ENCODE measurements at places on chromosomes 12 and 14.

GRCh38 chr14:73467377-73467776 is 9.0 kb upstream of the NUMB start:
- no peak for DNase-seq

GRCh38 chr12:66603981-66604479 is 74.8 kb downstream of the GRIP1 start:
- no peak for DNase-seq

GRCh38 chr12:45727301-45727979 is 2.1 kb upstream of the ARID2 start:
- DNase-seq = peak; percentile 96

GRCh38 chr12:54251667-54252284 is 28.1 kb downstream of the CBX5 start:
- DNase-seq = peak; percentile 52

DNA sequence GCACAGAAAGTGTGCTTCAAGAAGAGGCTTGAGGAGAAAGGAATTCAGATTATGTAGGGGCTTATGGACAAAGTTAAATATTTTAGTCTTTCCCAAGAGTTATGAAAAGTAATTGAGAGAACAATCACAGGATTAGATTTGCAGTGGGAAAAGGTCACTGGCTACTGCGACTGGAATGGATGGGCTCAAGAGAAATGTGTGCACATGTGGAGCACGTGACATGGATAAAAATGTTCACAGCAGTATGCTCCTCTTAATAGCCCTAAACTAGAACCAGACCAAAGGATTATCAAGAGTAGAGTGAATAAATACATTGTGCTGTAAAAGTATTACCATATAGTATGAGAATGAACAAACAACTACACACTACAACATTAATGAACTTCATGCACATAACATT is 78.1 kb downstream of the ABCD2 start:
- no peak for DNase-seq

GRCh38 chr14:72736308-72736707 is 157.6 kb downstream of the DPF3 start:
- DNase-seq = no peak

DNA sequence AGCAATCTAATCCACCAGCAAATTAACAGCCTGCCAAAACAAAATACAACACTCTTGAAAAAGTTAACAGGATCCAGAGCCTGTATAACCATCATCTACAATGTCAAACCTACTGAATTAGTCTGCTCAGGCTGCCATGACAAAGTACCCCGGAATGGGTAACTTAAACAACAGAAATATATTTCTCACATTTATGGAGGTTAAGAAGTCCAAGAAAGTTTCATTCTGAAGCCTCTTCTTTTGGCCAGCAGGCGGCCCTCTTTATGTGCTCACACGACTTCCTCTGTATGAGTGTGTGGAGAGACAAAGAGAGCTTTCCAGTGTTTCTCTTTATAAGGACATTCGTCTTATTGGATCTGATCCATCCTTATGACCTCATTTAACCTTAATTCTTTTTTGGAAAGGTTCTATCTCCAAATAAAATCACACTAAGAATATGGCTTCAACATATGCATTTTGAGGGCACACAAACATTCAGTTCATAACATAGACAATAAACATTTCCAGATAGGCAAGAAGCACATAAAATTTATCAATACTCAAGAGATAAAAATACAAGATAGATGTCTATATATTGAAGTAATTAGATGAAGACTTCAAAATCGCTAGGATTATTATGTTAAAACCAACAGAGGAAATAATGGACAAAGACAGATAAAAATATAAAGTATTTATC is 5.9 kb upstream of the RERG start:
- no peak for DNase-seq

DNA sequence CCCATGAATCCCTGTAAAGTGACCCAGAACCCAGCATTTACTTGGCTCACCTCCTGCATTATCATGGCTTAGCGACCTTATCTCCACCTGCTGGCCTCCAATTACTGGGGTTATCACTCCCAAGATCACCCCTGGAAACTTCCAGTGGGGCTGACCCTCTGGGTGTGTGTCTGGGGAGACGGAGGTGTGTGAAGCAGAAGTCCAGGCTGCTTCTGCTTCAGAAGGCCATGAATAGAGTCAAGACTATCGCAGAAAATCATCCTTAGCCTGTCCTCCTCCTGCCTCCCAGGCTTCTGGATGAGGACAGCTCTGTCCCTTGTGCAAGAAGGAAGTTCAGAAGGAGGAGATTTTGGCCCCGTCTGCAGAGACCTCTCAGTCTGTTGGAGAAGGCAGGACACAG is 408 bp upstream of the KRT72 start:
- no peak for DNase-seq

GRCh38 chr12:107779077-107779831 is 4.8 kb downstream of the ASCL4 start:
- peak; percentile 55 for DNase-seq

GRCh38 chr12:42957561-42958290 is 368.2 kb upstream of the PRICKLE1 start:
- DNase-seq = no peak

DNA sequence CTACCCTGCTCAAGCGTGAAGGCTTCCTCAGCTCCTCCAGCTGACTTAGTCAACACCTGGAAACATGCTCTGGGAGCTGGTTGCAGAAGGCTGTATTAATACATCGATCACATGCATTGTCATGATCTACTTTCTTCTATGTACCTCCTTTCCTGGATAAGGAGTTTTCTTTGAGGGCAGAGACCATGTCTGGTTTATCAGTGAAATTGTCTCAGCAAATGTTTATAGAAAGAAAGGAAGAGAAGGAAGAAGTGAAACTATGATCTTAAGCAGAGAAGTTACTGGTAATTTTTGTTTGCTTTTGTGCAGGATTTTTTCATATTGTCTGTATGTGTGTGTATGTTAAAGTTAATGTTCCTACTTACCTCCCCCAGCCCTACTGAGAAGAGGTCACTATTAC is 4.5 kb downstream of the DYRK4 start:
- DNase-seq = no peak

DNA sequence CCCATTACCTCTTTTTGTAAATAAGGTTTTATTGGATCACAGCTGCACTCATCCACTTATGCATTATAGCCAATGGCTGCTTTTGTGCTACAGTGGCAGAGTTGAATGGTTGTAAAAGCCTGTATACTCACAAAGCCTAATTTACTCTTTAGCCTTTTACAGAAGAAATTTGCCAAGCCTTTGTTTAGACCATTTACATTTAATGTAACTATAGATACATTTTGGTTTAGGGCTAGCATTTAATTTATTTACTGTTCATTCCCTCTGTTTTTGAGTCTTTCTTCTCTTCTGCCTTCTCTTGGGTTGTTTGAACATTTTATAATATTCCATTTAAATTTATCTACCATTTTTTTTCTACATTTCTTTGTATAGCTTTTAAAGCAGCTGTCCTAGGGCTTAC is 217.1 kb upstream of the AMIGO2 start:
- DNase-seq = no peak

DNA sequence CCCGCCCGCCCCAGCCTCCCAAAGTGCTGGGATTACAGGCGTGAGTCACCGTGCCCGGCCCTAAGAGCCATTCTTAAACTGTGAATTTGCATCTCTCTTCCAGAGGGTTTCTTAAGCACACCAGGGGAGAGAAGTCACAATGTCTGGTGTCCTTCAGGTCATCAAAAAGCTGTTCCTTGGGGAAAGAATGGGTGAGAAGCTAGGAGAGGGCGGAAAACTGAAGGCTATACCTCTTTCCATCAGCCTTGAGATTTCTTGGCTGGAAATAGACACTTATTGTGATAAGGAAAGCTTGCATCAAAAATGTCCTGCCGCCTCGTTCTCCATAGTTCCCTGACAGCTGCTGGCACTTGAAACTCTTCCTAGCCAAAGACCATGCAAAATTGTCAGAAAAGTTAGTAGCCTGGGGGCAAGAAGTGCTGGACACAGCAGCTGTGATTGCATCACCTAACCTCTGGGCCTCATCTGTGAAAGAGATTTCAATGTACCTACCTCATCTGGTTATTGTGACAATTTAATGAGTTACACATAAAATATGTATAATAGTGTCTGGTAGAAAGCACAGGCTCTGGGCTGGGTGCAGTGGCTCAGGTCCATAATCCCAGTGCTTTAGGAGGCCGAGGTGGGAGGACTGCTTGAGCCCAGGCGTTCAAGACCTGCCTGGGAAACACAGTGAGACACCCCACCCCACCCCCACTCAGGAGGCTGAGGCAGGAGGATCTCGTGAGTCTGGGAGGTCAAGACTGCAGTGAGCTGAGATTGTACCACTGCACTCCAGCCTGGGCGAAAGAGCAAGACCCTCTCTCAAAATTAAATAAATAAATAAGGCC is 9.7 kb upstream of the UBC start:
- DNase-seq = no peak

GRCh38 chr12:100624571-100624970 is 51.1 kb downstream of the GAS2L3 start:
- no peak for DNase-seq

DNA sequence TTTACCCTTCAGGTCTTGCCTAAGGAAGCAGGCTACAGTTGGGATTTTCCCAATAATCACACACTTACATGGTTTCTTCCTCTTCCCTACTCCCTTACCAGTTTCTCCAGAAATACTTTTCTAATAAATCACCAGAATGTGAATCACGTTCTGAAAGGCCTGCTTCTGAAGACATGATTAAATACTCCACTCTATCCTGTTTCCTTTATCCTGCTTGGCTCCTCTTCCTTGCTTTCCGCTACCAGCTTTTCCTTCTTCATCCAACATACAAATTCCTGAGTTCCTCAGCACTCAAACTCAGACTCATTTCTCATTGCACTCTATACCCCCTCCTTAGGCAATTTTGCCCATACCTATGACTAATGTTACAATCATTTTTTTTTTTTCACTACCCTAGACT is 118.3 kb downstream of the MGAT4C start:
- DNase-seq = no peak

GRCh38 chr12:58639318-58639934 is 280.9 kb downstream of the LRIG3 start:
- no peak for DNase-seq

DNA sequence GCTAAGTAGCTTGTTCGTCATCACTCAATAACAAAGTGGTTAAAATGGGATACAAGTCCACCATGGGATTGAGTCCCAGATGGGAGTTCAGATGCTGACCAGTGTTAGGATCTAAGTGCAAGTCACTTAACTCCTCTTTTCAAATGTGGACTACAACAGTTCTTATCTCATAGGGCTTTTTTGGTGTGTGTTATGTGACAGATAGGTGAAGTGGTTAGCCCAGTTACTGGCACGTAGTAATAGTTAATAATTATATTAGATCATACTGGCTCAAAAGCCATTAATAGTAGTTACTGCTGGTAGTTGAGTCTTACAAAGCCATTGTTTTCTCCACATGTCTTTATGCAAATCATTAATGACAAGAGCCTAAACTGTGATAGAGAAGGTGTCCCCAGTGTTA is 73.2 kb downstream of the RCOR1 start:
- DNase-seq = no peak

DNA sequence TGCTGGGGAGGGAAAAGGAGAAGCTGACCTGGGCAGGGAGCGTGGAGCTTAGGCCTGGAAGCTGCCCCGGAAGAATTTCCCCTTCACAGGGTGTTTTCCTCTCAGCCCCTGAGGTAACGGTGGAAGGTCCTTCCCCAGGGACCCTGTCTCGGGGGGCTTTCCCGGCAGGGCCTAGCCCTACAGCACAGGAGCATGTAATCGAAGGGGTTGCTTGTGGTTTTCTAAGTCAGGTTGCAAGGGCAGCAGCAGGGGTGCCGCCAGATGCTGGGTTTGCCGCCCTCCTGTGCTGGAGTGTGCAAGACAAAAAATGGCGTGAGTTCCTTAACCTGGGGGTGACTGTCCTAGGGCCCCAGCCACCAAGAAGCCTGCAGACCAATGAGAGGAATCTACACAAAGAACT is 1.6 kb upstream of the KRT74 start:
- DNase-seq = no peak

DNA sequence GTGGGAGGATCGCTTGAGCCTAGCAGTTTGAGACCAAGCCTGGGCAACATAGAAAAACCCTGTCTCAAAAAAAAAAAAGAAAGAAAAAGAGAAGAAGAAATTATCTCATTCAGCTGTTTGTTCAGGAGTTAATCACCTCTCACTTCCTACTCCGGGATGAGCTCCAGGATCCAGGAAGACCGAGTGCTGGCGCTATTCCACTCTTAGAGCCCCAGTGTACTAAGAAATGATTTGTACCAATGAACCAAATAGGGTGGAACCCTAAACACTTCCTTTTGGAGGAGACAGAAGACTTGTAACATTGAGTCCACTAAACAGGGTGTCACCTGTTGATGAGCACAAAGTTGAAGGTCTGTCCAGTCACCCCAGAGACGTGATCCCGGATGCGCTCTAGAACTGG is 3.6 kb downstream of the ALKBH2 start:
- DNase-seq = no peak

GRCh38 chr14:77659831-77660230 is 43.4 kb upstream of the SPTLC2 start:
- no peak for DNase-seq

GRCh38 chr12:80494836-80495235 is 50.8 kb downstream of the PTPRQ start:
- no peak for DNase-seq

DNA sequence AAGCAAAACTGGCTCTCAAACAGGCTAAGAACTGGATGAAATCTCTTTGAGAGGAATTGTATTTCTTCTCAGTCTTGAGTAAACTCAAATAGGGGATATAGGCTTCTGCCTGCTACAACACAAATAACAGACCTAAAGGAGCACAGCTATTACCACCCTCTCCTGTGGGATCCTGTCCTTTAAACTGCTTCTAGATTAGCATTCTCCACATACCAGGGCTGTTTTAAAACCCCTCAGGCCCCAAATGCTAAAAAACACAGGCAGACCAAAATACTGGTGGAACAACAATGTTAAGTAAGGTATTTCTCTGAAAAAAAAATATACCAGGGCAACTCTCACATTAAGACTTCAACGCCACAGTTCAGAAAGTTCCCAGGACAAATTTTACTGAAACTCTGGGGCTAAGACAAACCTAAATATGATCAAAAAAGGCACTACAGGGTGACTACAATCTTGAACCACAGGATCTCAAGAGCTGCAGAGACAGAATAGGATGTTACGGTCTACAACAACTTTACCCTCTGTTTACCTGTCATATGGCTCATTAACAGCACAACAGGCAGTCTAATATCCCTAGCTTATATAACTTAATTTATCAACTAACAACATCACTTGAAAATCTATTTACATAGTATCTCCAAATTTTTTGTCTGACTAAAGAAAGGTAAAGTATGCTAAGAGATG is 7.2 kb downstream of the CPNE8 start:
- no peak for DNase-seq

DNA sequence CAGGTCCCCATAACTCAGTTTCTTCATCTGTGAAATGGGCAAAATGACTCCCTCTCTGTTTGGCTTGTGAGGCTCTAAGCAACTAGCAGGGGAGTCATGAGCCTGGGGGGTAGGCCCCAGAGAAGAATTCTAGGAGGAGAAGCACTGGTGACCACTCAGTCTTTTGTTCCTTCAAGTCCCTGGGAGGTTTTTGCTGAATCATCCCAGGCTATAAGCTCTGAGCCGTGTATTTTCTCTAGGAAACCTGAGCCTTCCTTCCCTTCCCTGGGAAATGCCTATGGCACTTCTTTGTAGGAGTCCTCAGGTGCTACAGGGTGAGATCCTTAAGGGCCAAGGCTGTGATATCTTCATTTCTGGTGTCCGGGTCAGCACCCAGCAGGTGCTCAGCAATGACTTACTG is 4.5 kb downstream of the RPH3A start:
- no peak for DNase-seq

All from Ammon's horn (tissue), 1 donor.